ENCODE measurements at places on chromosomes 7 and 10.

DNA sequence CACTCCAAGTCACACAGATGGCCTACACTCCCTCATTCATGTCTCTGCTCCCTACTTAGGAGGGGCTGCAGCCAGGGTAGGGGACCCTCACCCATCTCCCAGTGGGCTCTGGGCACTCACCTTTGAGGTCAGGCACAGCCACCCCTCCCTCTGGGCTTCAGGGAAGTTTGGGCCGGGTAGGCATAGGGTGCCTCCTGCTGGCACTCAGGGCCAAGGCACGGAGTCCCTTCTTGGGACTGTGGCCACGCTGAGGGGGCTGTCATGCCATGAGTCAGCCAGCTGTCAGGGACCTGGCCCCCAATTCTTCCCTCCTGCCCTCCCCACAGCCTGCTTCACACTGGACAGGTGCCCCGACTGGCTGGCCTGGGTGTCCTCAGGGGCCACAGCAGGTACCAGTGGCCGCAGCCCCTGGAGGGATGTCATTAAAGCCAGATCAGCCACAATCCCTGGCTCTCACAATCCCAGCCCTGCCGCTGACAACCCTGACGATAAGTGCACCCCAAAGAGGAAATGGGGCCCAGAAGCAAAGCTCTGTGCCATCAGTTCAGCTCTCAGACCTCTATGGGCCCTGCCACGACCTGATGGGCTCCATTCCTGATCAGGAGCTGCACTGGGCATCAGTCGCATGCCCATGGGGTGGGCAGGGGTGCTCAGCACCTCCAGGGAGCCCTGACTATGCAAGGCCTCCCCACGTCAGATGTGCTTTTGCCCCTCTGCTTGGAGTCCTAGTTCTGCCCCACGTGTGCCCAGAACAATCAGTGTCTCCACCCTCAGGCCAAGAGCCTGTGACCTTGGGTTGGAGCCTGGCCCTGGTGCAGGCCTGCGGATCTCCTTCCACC, 34.1 kb upstream of the RET start:
- DNase-seq = no peak

DNA sequence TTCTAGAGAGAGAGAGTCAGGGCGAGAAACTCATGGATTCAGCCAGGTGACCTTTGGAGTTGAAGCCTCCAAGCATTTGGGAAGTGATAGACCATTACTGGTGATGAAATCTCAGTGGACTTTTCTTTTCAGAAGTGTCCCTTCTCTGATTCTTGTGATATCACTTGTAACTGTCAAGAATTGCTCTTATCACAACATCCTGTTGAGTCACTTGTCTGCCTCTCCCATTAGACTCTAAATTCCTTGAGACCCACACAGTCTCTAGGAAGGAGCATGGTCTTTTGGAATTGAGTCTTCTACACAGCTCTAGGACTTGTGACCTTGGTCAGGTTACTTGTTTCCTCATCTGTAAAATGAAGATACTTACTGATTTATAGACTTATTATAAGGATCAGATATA, 81.0 kb downstream of the CFAP58 start:
- DNase-seq = no peak

- no peak for DNase-seq
Measured at GRCh38 chr10:91520661-91521060, 110.5 kb downstream of the HECTD2 start.

DNA sequence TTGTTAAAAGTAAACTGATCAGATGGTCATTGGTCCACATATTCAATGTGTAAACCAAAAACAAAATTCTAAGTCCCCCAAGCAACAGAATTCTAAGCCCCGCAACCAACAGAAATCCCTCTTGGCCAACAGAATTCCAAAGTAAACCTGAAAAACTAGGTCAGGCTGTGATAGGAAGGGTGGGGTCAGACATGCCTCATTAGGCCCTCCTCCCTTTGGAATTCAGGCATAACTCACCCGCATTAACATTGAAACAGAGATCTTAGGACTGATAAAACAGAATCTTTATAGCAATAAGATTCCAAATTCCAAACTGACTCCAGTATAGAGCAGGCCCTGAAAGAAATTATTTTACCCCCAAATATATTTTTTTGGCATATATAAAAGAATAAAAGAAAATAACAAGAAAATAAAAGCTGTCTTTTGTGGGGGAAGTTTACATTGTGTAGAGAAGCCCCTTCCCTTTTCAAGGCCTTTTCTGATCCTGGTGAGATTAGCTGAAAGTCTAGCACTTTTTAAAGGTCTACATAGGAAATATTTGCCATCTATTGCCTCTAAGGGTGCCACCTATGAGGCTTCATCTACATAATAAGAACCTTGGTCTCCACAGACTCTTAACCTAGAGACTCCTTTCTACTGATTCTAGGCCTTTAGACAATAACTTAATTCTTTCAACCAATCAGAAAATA, 30.5 kb downstream of the GNAT3 start:
- no peak for DNase-seq

GRCh38 chr7:8639668-8640067, 206.3 kb downstream of the NXPH1 start:
- no peak for DNase-seq

DNA sequence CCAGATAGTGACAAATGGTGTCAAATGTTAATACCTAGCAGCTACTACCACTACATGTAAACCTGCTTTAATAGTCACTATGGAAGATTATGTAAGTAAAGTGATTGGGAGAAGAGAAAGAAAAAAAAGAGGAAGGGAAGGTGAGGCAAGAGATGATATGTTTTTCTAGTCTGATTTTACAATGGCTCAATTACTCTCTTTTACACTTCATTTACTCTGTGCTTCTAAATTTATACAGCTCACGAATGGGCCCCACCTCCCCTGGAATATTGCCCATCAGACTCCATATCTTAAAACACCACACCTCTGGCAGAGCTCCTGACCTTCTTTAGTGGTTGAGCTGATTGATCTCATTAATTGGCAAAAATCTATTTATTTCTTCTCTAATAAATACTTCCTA, 28.0 kb upstream of the IKZF1 start:
- no peak for DNase-seq

DNA sequence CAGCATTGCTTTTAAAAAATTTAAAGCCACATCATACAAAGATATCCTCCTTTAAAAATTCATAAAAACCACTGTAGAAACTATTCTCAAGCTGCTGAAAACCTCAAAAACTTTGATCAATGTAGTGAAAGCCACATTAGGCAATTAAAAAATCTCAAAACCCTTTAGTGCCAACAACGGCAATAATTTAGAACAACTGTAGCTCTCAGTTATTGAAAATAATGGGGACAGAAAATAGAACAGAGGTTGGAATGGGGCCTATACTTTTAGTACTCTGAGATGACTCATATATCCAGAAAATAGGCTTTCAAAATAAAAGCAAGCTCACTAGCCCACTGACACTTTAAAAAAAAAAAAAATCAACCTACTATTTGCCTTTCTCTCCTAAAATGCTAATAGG, 87.5 kb downstream of the GSAP start:
- DNase-seq = no peak

- no peak for DNase-seq
Measured at GRCh38 chr7:117997862-117998825, 124.9 kb upstream of the CTTNBP2 start.

DNA sequence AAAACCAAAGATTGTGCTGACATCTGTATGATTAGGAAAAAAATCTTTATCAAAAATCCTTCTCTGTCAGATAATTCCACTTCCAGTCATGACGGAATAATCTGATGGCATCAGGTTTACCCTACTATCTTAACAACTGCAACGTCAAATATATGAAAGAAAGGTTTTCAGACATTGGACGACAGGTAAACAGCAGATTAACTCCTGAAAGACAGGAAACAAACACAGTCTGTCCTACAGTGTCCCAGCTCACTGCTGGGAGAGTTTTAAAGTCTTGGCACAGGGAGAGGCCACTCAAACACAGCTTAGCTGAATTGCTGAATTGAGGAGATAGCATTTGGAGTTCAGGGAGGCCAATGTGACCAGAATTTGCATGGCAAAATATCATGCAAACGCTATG, 186.3 kb upstream of the KCTD7 start:
- no peak for DNase-seq

DNA sequence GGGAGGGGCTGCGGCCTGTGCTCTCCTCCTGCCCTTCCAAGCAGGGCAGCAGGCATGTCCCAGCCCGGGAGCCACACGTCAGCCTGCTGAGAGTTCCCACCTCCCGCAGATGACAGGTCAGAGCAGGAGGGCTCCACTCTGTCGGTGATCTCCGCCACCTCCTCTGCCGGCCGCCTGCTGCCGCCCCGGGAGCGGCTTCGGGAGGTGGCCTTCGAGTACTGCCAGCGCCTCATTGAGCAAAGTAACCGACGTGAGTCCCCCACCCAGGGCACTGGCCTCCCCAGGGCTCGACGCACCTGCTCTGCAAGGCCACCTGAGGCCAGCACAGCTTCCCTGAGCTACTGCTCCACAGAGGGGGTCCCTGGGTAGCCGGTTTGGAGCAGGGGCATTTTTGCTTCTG, 9.4 kb downstream of the AP5Z1 start:
- DNase-seq = no peak

GRCh38 chr7:8435590-8436545, 2.5 kb downstream of the NXPH1 start:
- DNase-seq = no peak

DNA sequence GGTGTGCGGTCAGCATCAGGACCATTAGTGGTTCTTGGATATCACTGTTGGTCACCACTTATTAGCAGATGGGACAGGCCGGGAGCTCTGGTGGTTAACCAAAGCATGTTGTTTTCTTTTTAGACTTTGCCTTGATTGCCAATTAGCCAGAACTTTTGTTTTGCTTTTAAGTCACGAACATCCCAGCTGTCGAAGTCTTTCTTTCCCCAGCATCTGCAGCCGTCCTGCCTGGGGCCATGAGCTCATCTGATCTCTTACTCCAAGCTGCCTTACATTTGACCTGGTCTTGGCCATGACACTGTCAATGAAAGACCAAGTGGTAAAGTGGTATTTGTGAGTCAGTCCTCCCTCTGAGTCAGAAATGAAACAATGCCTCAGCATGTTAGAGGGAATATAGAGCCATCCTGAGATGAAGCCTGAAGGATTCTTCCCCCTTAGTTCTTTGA, 53.9 kb upstream of the CREB5 start:
- peak; percentile 3 for DNase-seq

- DNase-seq = no peak
Measured at GRCh38 chr10:24793648-24794379, 70.1 kb upstream of the ARHGAP21 start.

GRCh38 chr10:7952266-7952665, 102.2 kb upstream of the GATA3 start:
- DNase-seq = no peak

GRCh38 chr10:114303556-114303955, 64.5 kb downstream of the VWA2 start:
- DNase-seq = no peak

DNA sequence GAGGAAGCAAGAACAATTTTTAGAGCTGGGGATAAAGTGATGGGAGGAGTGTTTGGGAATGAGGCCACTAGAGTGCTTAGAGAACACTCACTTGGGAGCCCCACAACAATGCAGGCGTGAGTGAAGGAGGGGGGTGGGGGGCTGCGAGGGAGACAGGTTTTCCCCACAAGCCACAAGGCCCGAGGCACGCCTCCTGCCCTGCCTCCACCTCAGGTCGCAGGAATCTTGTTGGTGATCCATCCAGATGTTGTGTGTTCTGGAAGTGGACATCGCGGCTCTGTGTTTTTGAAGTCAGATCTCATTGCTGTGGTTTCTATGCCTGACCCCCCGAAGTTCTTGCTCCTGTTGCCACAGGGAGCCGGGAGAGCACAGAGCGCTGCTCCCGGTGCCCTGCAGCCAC, 178.0 kb upstream of the BMPER start:
- DNase-seq = no peak

DNA sequence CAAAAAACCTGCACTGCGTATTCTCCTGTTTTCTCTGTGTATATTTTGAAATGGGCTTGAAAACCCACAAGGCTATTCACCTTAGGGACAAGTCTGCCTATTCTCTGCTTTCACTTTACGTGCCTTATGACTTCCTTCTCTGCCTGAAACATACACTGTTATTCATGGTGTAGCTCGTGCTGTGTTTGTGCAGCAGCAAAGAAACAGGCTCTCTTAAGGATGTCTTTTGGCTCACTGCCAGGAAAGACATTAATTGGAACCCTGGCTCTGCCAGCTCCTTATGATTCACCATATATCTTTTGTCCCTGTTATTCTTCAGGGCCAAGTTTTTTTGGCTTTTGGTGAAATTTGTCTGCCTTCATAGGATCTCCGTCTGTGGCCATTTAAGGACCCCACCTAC, 92.4 kb downstream of the TMEM106B start:
- no peak for DNase-seq

DNA sequence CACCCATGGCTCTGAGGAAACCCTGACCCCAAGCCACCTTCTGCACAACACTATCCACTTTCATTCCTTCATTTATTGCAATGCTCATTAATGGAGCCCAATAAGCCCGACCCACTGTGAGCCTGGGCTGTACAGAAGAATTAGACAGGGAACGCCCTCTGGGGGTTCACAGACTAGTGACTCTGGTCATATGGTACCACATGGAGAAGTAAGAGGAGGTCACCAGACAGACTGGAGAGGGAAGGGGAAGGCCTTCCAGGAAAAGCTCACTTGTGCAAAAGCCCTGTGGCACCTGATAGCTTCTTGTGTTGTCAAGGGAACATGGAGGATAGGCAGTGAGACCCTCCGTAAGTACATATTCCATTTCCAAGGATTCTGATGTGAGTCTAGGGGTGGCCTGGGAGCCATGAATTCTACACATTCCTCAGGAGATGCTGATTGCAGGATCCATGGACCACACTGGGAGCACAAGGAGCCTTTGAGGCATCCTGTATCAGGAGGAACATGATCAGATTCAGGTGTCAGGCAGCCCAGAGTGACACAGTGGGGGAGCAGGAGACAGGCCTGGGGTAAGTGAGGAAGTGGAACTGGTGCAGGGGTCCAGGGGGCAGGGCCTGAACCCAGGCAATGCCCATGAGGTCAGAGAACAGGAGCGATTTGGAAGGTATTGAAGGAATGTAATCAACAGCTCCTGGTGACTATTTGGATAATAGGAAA, 19.9 kb downstream of the TMEM72 start:
- no peak for DNase-seq

DNA sequence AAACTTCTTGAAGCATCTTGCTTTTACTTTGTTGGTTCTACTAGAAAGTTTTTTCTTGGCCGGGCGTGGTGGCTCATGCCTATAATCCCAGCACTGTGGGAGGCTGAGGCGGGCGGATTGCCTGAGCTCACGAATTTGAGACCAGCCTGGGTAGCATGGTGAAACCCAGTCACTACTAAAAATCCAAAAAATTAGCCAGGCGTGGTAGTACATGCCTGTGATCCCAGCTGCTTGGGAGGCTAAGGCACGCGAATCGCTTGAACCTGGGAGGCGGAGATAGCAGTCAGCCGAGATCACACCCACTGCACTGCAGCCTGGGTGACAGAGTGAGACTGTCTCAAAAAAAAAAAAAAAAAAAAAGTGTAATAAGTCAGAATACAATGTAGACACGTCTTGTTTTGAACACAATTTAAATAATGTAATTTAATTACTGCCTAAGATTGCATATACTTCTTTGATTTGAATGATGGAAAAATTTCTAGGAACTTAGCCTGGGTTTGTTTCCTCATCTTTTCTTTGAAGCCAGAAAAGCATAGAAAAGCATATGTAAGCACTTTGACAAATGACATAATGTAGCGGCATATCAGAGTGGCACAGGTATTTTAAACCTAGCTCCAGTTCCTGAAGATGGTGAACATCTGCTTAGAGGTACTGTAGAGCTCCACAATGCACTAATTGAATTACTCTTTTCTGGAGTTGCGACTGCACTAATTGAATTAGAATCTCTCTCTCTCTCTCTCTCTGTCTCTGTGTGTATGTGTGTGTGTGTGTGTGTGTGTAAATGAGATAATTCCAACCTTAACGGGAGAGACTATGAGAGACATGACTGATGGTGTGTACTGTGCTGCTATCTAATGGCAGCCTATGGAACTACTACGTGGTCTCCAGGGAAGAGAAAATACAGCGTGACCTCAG, 87.8 kb downstream of the BTRC start:
- DNase-seq = peak; percentile 37
